Esophagus muscularis mucosa (tissue), 4 donors: ENCODE measurements at places on chromosomes 13 and 19.

DNA sequence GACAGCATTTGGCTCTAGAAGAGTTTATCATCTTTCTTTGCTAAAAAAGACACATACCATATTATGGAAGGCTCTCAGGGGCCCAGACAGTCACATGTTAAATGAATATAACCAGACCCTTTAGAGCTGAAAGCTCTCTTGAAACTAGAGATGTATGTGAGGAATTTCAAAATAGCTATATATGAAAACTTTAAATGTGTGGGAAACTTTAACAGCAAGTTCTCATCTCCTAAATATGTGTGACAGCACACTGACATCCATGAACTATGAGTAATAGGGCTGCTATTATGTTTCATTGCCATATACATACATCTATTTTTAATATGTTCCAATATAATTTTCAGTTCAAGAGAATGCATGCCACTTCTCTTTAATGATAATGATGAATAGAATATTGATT is 509.5 kb downstream of the GPC6 start:
- DNase-seq = no peak

- DNase-seq = no peak
Measured at GRCh38 chr19:54229146-54229545, 6.3 kb upstream of the LILRB3 start.

GRCh38 chr13:73995736-73996135 is 138.5 kb downstream of the KLF12 start:
- DNase-seq = no peak

DNA sequence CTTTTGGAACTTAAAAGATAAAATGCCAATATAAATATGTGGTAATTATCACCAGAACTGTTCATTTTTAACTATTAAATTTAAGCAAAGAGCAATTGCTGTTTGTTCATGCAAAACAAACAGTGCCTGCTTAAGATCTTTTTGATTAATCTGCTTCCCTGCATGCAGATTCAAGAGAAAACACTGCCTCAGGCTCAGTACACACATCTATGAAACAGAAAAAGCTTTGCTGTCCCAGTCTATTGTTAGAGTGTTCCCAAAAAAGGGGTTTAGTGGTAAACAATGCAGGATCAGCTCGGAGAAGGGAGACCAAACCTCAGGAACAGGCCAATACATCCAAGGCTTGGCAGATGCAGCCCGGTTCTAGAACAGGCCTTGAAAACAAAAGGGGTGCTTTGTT is 49.3 kb upstream of the TDRD3 start:
- DNase-seq = no peak

DNA sequence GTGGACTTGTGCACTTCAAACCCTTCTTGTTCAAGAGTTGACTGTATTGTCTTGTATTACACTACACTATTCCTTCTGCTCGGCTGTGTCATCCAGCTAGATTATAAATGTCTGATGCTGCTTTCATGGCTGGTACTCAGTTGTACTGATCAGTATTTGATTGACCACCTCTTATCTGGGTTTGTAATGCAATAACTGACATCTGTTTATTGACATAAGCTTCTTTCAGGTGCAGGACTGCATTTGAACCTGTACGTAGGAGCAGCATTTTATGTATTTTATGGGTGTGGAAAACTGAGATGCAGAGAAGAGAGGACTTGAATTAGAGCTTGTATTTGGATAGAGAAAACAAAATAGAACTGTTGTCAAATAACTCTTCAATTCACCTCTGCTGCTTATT is 309.2 kb downstream of the FGF9 start:
- no peak for DNase-seq

DNA sequence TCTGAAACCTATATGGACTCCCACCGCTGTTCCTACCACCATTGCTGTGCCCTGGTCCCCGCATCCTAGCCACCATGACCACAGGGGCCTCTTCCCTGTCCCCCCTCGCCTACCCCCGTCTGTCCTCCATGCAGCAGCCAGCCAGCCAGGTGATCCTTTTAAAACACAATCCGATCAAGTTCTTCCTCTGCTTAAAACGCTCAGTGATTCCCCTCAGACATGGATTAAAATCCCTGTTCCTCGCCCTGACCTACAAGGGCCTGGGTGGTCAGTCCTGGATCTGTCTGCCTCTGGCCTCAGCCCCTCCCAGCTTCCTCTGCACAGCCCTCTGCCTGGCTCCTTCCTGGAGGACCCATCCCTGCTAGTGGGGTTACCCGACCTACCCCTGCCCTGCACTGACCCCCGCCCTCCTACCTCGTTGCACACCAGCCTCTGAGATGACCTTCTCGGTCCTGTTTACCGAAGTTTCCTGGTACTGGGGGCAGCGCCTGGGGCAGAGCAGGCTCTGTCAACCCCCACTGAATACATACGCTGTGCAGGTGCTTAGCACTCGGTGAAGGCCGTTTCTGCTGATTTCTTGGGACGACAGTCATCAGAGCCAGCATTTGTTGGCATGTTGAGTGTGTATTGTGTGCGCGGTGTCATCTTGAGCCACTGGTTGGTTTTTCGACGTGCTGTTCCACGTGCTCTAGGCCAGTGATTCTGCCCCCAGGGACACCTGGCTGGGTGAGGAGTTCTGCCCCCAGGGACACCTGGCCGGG is 14.7 kb upstream of the LENG8 start:
- DNase-seq = no peak

GRCh38 chr19:41226053-41226873 is 7.2 kb downstream of the AXL start:
- DNase-seq = no peak

- no peak for DNase-seq
Measured at GRCh38 chr13:29754473-29754806, 96.0 kb downstream of the UBL3 start.

DNA sequence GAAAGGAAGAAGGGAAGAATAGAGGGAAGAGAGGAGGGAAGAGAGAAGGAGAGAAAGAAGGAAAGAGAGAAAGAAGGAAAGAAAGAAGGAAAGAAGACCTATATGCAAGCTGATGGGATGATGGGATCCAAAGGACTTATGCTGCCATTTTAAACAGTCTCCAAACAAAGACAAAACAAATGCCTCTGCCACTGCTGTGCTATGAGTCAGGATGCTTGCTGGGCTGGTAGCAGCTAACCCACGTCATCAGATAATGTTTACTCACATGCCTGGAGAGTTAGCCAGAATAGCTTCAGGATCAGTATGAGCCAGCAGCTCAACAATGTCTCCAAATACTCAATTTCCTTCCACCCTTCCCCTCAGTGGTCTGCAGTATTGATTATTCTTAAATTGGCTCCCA is 12.0 kb upstream of the ZNF274 start:
- no peak for DNase-seq

DNA sequence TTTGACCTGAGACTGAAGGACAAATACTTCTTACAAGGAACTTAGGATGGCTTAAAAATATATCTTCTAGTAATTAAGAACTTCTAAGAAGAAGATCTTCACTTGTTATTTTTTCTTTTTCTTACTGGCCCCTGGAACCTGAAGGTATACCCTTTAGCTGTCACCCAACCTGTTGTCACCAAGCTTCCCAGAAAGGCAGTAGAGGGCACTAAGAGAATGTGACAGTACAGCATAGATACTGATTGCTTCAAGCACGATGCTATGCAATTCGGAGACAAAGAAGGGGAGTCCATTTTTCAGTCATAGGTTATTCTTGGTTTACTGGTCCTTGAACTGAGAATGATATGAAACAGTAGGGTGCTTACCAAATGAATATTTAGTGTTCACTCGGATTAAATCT is 208.3 kb upstream of the PCDH9 start:
- no peak for DNase-seq

- DNase-seq = no peak
Measured at GRCh38 chr19:47228168-47228936, 2.6 kb downstream of the BBC3 start.

DNA sequence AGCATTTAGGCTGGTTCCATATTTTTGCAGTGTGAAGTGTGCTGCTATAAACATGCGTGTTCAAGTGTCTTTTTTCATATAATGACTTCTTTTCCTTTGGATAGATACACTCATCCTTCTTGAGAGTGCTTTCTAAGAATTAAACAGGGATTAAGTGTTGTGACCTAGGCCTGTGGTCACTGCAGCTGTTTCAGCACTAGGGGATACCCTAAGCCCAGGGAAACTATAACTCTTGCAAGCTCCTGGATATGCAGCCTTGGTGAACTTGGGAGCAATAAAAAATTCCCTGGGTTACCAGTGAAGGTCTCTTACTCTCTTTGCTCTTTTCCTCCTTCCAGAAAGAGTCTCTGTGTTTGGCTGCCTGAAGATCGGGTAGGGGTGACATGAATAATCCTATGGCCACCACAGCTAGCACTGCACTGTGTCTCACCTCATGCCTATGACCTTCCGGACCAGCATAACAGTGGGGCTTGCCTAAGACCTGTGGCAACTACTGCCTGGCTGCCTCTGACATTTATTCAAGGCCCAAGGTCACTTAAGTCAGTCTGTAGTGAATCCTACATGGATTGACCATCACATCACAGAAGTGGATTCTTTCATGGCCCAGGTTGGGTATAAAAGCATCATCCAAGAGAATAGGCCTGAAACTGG is 799.7 kb downstream of the DACH1 start:
- DNase-seq = no peak

GRCh38 chr13:74015137-74015536 is 119.1 kb downstream of the KLF12 start:
- DNase-seq = no peak

DNA sequence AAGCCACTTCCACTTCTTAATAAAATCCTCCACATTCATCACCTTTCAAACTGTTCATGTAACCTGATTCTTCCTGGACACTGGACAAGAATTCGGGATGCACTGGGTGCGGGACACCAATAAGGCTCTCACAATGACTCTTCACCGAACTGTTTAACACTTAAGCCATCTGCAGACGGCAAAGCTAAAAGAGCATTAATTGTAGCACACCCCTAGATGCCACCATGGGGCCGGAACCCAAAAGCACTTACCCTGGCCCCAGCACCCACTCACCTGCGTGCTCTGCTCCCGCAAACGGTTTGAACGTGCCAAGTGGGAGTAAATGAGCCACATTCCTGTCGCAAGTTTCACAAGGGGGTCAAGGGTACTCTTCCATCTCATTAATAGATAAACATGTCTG is 254.3 kb upstream of the PRR20A start:
- DNase-seq = no peak

- DNase-seq = no peak
Measured at GRCh38 chr13:75186379-75186778, 295.6 kb downstream of the TBC1D4 start.

DNA sequence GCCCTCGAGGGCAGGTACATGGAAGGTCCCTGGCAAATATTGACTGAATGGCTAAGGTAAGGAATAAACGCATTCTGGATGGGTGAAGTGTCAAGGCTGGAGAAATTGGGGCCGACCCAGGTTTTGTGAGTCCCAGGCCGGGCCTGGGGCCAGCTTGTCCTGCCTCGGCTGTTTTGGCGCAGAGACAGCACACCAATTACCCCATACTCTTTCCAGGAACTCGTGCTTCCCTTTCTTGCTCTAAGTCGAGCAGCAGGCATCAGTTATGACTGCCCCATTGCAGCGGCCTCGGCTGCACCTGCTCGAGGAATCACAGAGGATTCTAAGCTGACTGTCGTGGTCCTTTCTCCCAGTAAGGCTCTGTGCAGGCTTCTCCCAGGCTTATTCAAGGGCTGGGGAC is 67.1 kb downstream of the ZNF536 start:
- no peak for DNase-seq

- no peak for DNase-seq
Measured at GRCh38 chr19:17468302-17469091, 1.8 kb upstream of the SLC27A1 start.

DNA sequence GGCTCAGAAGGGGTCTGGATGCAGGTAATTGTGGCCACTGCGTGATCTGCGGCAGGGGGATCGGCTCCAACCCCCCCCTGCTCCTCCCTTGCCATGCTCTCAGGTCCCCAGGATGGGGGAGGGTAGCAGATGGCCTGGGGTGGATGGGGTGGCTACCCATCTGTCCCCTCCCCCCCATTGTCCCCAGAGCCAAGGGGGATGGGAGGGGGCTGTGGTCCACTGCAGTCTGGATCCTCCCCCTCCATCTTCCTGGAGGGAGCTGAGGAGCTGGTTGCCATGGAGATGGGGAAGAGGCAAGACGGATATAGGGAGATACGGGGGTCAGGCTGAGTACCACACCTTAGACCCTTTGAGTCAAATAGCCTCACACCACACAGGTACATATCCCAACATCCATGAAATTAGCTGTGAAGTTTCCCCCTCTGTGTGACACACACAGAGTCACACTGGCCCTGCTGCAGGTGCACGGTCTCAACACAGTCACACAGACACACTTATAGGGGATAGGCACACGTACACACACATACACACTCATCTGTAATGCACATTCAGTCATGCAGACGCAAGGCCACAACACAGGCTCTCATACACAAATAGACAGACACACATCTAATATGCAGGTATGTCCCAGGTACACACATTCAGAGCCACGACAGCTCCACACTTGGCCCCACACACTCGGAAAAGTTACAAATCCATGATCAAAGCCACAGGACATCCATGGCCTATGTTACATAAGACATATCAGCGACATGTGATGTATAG is 1.8 kb upstream of the NOVA2 start:
- no peak for DNase-seq

GRCh38 chr19:19201697-19202630 is 1.2 kb downstream of the NR2C2AP start:
- no peak for DNase-seq

- DNase-seq = no peak
Measured at GRCh38 chr13:20340759-20341171, 108.6 kb upstream of the GJB6 start.

DNA sequence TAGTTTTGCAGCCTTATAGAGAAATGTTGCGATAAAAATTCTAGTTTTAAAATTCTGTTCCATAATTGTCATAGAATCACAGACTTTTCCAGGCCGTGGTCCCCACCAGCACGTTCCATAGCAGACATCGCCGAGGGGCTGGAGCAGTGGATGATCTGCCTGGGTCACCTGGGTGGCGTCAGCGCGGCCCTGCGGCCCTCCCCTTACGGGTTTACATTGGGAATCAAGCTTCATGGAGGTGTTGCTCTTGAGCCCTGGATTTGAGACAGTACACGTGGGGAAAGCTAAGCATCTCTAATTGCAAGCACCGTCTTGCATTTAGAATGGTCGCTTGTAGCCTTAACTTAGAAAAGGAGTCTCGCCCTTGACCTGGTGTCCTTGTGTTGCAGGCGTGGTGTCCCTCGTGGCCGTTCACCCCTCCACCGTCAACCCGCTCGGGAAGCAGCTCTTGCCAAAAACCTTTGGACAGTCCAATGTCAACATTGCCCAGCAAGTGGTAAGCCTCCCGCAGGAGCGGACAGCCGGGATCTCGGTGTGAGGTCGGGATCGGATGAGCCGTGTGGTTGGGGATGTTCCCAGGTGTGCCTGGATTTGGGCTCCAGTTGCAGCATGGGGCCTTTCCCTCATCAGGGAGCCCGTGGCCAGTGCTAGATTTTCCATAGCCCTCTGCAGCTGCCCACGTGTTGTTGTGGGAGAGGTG is 35.1 kb downstream of the ATP4B start:
- DNase-seq = no peak

DNA sequence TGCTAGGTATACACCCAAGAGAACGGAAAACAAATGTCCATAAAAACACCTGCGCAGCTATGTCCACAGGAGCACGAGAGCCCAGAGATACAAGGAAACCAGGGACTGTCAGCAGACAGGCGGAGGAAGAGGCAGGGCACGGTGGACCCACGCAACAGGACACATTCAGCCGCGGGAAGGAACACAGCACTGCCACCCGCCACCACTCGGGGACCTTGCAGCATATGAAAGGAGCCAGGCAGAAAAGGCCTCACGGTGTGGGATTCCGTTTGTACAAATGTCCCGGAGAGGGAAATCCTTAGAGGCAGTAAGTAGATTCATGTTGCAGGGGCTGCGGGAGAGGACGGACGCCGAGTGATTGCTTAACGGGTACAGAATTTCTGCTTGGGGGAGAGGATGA is 7.8 kb downstream of the HSPBP1 start:
- DNase-seq = no peak
